ENCODE measurements at places on chromosomes 7 and 10. TPM values are rescaled to one million over a fixed set of nuclear protein-coding genes. Genes with fewer than 3 reads are reported as not detected.
A peak's percentile ranks its signal among the peaks of the same experiment; 100 is the strongest.

Gene ANXA8
- total RNA-seq: 1.4 TPM

Gene ERVW-1
- not detected for total RNA-seq

Gene MMP21
- not detected for total RNA-seq

Gene ARL5B
- total RNA-seq: 22.4 TPM

Gene ITGB8
- 121 TPM for total RNA-seq

Gene SUPV3L1
- 29.0 TPM for total RNA-seq

Gene KCNIP2
- total RNA-seq: 0.14 TPM

Gene PHKG1
- total RNA-seq: 0.22 TPM

Gene CALHM3
- total RNA-seq: not detected

Gene ZNF438
- total RNA-seq: 3.9 TPM

Gene CTAGE4
- 2.8 TPM for total RNA-seq

Gene C10orf105
- total RNA-seq: not detected

Gene CYP2C9
- 1.0 TPM for total RNA-seq

GRCh38 chr7:7446616-7447015 lies 89.1 kb downstream of the COL28A1 start:
- no peak for DNase-seq

DNA sequence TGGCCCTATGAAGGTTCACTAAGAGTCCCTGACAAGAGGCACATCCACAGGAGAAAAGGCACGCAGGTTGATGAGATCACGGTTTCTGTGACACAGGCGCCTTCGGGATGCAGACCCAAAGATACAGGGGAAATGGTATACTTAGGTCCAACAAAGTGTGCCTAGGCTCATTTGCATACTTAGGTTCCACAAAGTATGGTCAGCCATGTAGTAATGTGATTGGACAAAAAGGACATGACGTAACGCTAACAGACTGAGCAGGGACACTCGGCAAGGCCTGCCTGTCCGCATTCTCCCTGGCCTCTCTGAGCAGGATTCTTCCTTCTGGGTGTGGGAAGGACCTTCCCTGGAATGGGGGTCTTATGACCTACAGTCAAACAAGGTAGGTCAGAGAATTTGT lies 190.6 kb downstream of the CELF2 start:
- DNase-seq: no peak

GRCh38 chr10:79103129-79103528 lies 34.4 kb downstream of the ZMIZ1 start:
- no peak for DNase-seq

- DNase-seq: no peak
Observed at GRCh38 chr10:102769375-102770107, 25.8 kb downstream of the WBP1L start.

- no peak for DNase-seq
Observed at GRCh38 chr10:88592381-88592780, 5.8 kb downstream of the LIPJ start.

DNA sequence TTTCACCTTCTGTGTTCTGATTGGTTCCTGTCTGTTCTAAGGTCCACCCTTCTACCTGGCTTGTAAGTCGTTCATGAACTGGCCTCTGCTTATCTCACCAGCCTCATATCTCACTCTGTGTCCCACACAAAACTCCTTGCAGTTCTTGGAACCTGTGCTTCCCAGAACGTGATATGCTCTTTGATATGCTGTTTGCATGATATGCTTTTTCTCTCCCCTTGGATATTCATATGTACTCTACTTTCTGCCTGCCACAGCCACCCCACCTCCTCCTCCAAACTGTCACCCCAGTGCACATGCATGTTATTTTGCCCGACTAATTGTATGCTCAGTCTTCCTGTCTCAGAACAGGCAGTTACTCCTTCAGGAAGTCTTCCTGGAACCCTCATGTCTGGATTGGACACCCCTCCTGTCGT lies 1.9 kb upstream of the ITPRIP start:
- no peak for DNase-seq

DNA sequence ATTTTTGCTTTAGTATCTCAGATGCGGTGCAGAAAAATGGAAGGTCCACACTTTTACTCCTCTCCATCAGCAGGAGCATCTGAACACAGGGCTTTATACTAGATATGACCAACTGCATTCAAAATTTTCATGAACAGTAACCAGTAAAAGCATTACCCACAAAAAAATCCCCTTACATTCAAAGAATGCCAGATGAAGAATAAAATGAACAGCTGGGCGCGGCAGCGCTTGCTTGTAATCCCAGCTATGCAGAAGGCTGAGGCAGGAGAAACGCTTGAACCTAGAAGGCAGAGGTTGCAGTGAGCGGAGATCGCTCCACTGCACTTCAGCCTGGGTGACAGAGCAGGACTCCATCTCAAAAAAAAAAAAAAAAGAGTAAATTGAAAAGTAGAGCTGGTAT lies 3.1 kb downstream of the SAR1A start:
- no peak for DNase-seq

- DNase-seq: no peak
Observed at GRCh38 chr10:86186633-86187032, 180.0 kb downstream of the GRID1 start.

GRCh38 chr10:8054244-8054493 lies 319 bp upstream of the GATA3 start:
- no peak for DNase-seq

- no peak for DNase-seq
Observed at GRCh38 chr7:14999331-14999730, 96.8 kb upstream of the DGKB start.

DNA sequence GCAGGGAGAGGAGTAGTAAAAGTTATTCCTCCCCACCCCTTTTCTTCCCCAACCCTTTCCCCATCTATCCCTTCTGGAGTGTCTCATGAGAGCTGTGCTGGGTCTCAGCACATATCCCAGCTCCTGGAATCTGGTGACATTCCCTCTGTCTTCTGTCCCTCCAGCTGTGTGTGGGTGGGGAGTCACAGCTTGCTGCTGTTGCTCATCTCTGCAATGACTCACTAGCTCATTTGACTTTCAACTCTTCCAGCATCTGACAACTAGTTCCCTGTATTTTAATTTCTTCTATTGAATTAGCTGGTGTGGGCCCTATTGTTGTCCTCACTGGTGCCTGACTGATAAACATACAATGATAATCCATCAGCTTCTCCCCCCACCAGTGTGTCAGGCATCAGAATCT lies 198.9 kb upstream of the AUTS2 start:
- no peak for DNase-seq

DNA sequence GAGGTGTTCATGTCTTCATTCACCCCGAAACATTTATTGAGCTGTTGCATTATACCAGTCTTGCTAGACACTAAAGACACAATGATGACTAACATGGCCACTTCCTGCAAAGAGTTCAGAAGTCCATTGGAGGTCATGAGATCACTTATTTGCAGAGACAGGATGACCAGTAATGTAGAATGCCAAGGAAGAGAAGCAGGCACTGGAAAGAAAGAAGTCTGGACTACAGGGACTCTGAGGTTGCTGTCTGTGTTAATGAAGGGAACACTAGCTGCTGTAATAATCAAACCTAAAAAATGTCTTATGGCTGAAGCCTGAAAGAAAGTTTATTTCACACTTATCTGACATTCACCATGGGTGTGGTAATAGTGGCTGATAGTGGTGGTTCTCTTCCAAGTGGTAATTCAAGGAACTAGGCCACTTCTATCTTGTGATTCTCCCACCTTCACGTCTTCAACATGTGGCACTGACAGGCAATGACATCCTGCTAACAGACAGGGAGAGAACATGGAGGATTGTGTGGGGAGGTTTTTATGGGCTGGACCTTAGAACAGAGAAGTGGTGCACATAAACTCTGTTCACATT lies 89.2 kb upstream of the MKLN1 start:
- DNase-seq: peak; percentile 86

DNA sequence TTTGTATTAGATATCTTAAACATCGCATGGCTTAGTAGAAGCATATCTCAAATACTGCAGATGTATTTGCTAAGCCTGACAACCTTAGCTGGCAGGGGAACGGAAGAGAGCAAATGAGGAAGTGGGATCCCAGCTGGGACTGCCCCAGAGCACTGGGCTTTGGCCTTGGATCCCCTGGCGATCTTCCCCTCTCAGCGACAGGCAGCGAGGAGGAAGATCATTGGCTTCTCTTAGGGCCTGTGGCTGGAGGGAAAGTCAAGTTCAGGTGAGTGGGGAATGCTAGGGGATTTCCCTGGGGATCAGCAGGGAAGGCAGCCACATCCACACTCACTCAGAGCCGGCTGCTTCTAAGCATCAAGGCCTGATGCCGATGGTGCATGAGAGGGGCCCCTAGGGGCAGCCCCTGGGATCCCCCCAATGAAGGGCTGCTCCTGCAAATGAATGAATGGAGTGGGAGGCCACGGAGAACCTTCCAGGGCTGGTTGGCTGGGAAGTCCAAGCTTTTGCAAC lies 42.0 kb downstream of the LYZL2 start:
- DNase-seq: no peak

GRCh38 chr10:22646388-22646853 lies 68.0 kb downstream of the PIP4K2A start:
- DNase-seq: no peak

GRCh38 chr7:85602196-85602595 lies 415.3 kb upstream of the SEMA3D start:
- DNase-seq: no peak

GRCh38 chr10:88781206-88781605 lies 21.3 kb upstream of the LIPM start:
- DNase-seq: no peak

DNA sequence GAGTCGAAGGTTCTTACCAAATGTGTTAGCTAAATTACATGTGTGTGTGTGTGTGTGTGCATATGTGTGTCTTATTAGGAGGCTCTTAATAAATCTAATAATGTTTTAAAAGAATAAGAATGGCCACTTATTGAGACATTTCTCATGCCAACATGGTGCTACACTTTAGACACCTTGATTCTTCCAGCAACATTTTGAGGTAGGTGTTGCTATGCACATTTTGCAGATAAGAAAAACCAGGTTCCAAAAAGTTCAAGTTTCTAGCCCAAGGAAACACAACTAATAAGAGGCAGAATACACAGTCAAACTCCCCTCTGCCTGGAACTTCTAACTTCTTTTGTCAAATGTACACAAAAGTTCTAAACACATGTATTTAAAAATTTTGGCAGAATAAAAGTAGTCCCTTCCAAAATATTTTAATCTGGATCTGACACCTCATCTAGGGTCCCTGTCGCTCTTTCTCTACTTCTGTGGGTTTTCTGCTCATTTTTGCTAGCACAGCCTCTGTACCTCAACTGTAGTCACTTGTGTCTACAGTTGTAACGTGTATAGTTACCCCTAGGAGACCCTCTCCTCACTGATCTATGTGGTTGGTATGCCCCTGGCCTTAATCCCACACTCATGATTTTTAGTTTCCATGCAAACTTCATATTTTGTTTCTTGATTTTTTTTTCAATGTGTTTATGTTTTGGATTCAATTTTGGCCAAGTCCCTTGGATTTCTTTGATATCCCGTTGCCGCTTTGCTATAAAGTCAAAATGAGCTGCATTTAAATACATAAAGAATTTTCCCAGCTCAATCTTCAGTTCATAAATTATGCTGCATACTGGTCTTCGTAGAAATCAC lies 4.3 kb downstream of the ANKRD1 start:
- DNase-seq: no peak

- no peak for DNase-seq
Observed at GRCh38 chr10:114908896-114909295, 29.1 kb upstream of the TRUB1 start.

- DNase-seq: no peak
Observed at GRCh38 chr10:1559761-1560160, 177.6 kb downstream of the ADARB2 start.

DNA sequence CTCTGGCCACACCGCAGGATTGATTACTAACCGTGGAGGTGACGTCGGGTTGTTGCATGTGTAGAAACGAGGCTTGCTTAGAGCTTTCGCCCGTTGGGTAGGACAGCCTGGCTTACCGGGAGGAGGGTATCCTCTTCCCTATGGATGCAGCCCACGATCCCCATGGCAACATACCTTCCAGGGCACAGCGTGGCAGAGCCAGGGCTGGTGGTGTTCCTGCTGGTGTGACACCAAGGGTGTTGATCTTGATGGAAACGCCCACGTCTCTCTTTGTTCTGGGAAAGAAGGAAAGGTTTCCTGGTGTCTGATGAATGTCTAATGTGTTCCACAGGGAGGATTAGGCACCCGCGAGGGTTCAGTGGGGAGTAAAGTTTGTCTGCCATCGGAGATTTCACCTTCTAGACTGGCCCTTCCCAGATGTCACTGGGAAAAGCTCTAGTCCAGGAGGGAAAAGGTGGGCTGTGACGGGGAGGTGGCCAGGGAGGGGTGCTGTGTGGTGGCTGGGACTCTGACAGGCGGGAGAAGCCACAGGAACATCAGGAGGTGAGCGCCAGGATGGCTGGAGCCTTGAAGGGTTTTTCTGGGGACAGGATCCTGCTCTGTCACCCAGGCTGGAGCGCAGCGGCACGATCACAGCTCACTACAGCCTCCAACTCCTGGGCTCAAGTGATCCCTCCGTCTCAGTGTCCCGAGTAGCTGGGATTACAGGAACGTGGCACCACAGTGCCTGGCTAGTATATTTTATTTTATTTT lies 102.1 kb downstream of the CUX1 start:
- DNase-seq: no peak

GRCh38 chr7:85081846-85082245 lies 105.0 kb downstream of the SEMA3D start:
- DNase-seq: no peak

DNA sequence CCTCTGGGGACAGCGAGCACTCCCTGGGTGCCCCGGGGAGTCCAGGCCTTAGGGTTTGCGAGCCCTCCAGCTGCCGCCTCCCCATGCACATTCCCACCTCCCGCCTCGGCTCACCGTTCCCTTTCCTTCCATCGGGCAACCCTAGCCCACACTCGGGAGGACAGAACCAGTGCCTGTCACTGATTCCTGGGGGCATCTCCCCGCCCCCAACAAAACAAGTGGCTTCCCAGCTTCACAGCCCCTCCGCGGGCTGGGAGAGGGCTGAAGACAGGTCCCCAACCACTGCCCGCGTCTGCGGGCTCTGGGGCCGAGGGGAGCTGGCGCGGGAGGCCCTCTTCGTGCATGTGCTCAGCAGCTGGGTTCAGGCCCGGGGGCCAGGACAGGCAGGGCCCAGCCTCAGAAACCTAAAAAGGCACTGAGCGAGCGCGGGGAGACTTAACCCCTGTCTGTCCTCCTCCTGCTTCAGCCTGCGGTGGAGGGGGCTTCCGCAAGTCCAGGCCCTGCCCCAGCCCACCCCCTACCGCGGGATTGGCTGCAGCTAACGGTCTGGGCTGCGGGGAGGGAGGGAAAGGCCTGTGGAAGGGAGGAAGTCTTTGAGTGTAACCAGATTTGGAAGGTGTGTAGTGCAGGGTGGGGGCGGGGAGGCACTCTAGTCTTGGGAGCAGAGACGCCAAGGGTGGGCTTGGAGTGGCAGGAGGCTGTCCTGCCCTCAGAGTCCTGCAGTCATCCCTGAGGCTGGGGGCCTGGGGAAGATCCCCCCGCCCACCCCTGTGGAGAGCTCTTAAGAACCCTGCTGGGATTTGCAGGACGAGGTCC lies 1.2 kb downstream of the FLNC start:
- DNase-seq: no peak

GRCh38 chr7:47957156-47957555 lies 8.9 kb upstream of the PKD1L1 start:
- DNase-seq: no peak
